ENCODE measurements at places on chromosomes 2 and 18.

DNA sequence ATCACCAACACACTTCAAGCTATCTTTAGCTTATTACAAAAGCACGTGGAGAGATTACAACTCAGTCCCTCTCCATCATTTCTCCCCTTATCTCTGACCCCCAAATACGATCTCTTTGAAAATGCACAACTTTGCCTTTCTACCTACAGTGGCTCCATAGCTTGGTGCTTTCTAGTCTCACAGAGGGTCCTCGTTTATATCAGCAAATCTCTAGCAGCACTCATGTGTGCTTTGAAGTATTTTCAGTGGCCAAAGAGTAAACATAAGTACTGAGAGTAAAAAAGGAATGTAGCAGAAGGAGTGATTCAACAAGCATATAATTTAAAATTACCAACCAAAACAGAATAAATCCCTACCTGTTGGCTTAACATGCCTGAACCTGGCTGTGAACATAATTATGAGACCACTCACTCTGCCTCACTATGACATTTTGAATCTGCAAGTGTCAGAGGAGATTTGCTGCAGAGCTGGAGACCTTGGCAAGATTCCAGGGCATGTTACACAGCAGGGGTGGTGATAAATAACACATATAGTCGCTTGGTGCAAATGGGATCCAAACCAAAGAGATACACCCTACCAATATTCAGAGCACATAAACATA, 54.6 kb downstream of the LAMA3 start:
- DNase-seq = no peak

DNA sequence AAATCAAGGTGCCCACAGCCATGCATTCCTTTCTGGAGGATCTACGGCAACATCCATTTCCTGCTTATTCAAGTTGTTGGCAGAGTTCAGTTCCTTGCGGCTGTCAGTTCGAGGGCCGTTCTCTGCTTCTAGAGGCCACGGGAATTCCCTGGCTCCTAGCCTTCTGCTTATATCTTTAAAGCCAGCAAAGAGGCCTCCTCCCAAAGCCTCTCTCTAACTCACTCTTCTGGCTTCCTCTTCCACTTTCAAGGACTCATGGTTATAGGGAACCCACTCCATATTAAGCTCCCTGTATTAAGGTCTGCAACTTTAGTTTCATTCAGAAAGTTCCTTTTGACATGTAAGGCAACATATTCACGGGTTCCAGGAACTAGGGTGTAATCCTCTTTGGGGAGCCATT, 150.1 kb upstream of the RMP24 start:
- DNase-seq = no peak

GRCh38 chr2:112834396-112835037, 2.1 kb downstream of the IL1B start:
- no peak for DNase-seq

DNA sequence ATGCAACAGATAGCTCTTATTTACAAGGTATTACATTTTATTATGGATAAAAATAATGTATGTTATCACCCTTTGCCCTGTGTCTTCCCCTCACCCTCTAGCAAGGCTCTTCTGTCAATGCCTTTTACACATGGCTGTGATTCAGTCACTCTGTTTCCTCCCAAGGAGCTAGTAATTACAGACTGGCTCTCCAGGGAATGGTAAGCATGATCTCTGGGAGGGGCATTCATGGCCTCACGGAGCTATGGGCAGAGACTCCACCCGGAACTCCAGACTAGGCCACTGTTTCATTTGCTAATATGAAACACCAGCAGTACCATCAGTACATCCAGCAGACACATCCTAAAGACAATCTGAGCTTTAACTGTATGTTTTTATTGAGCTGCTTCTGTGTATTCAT, 410.9 kb upstream of the CYRIA start:
- DNase-seq = no peak

DNA sequence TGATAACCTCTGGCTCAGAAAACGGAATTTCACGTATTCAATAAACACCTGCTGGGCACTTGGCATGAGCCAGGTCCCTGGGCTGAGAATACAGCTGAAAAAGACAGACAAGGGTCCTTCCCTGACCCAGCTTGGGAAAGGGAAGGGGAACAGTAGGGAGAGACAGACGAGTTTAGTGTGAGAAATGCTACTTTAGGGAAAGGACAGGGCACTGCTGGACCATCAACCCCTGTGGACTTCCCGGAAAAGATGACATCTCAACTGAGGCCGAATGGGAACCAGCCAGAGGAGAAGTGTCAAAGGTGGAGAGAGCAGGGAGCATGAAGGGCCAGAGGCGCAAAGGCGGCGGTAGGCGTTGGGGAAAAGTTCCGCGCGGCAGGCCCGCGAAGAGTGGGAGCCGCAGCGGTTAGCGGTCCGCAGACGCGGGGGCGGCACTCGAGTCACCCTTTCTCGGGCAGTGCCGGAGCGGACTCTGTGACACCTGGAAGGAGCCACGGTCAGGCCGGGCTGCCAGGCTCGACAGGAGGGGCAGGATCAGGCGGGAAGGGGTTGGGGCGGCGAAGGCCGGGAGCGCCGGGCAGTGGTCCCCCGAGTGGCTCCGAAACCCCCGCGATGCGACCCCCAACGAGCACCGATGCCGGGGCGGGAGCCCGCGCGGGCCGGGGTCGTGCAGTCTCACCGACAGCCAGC, 519 bp downstream of the TEX261 start:
- DNase-seq = peak; percentile 77

- no peak for DNase-seq
Observed at GRCh38 chr2:232884001-232884421, 13.9 kb downstream of the SNORC start.

- DNase-seq = no peak
Observed at GRCh38 chr2:86566158-86566820, 3.0 kb upstream of the CHMP3 start.

DNA sequence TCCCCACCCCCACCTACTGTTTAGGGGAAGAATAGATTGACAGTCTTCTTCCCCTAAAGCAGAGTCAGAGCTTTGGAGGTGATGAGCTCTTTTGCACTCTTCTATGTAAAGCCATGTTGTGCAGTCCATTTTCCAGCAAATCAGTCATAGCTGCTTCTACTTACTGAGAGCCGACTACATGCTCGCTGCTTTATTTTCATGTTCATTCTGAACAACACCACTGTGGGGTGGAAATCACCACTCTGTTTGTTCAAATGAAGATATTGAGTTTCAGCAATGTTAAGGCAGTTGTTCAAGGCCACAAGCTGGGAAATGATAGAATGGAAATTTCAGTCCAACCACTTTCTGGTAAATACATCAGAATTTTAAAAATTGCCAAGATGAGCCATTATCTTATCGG, 88.3 kb downstream of the INSIG2 start:
- DNase-seq = peak; percentile 43

- no peak for DNase-seq
Observed at GRCh38 chr18:13112982-13113381, 105.6 kb upstream of the LDLRAD4 start.

- DNase-seq = no peak
Observed at GRCh38 chr2:27823569-27823968, 52.0 kb downstream of the MRPL33 start.

GRCh38 chr2:132268977-132269523, 107.3 kb upstream of the ANKRD30BL start:
- DNase-seq = no peak

DNA sequence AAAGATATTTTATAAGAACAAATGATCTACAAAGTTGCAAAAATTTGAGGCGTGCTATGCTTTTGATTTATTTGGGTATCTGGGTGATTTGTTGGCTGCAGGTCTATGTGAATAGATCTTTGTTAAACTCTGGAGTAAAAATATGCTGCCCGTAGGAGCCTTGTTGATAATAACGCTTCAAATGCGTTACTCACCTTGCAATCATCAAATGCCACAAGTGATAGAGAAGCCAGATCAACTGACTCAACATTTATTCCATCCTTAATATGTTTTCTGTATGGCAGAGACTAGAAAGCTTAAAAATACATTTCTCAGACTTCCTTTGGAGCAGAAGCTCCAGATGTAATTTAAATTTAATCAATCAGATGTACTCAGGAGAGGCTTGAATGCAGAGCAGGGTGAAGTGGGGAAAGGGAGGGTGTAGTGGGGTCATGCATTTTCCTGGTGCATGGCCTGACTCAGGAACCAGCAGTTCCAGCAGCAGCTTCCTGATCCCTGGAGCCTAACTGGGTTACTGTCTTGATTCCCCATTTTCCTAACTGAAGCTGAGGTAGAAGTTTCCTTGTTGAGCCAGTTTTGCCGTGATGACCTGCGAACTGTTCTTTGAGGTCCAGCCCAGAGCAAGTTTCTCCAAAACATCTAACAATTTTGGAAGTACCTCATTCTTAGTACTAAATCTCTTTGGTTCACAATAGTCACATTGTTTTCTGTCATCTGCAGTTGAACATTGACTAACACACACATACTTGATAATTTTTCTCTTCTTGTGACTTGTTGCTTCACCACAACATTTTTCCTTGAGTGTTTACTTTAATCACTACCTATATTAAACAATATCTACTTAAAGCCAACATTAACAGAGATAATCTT, 284.7 kb upstream of the CWC22 start:
- no peak for DNase-seq

GRCh38 chr18:657311-658000, at the start of gene TYMS:
Gene TYMS, plus strand, starts transcription at chr18:657653. Its CDS starts 90 bp downstream, at chr18:657743.
- peak; percentile 79 for DNase-seq

DNA sequence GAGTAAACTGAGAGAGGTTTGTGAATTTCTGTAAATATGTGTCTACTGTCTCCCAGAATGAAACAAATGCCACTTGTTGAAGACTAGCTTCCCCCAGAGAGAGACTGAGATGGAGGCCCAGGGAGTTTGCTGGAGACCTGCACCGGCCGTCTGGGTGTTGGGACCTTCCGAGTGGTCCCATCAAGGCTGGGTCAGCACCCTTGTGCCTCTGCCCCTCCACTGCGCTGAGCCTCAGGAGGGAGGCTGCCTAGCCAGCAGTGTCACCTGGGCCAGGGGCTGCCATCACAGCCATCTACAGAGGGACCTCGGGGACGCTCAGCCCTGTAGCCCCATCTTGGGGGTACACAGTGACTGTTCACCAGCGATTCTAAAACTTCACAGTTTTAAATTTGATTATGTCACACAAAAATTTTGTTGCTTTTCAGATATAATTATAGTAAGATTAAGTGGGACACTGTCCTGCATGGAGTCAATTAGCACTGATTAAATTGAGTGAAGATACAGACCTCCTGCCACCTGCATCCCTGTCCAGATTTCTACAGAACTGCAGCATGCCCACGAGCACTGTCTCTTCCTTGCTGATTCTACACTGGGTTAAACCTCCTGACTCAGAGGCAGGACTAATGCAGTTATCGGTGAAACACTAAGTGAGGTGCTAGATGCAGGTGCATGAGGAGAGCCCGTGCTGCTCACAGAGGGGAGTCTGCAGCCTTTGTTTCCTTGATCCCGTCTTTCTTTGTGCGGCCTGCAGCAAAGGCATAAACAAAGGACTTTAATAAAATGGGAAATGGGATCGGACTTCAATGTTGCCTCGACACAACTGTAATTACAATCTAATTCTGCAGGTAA, 50.5 kb downstream of the TMEM18 start:
- DNase-seq = no peak

- no peak for DNase-seq
Observed at GRCh38 chr2:134433979-134434378, 180.1 kb downstream of the MGAT5 start.

- no peak for DNase-seq
Observed at GRCh38 chr18:8848541-8848940, 143.2 kb downstream of the MTCL1 start.

DNA sequence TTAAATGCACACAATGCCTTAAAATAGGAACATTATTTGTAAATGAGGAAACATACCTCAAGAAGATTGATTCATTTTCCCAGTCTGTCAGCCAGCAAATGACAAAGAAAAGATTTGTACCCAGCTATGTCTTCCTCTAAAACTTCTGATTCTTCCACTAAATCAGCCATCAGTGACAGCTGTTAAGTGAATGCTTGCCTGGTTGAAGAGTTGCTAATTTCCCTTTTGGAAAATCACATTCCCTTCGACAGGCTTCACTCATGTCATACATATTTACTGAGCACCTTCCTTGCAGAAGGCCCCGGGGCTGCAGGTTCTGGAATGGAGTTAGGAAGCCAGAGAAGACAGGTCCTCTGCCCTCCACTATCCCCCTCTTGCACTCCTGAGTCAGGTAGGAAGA, 112.0 kb upstream of the SLC66A3 start:
- DNase-seq = no peak

GRCh38 chr2:236402033-236402790, 138.0 kb upstream of the ASB18 start:
- DNase-seq = no peak

- DNase-seq = no peak
Observed at GRCh38 chr18:54173980-54174630, 50.4 kb downstream of the MBD2 start.

DNA sequence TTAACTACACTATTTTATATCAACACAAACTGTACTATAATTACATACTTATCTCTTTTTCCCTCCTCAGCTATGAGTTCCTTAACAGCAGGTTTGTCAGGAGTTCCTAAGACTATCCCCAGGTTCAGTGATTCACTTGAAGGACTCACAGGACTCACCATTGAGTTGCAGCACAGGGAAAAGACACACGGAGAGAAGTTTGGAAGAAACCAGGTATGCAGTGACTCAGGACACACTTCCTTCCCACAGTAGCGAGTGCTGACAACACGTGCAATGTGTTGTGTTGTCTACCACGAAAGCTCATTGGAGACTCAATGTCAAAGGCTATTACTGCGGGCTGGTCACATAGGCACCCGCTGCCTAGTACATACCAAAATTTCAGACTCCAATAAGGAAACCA, 32.0 kb downstream of the MGAT4A start:
- no peak for DNase-seq

- DNase-seq = no peak
Observed at GRCh38 chr2:42307180-42307579, 53.8 kb downstream of the COX7A2L start.

- DNase-seq = no peak
Observed at GRCh38 chr2:237223201-237223861, 137.6 kb downstream of the COPS8 start.

DNA sequence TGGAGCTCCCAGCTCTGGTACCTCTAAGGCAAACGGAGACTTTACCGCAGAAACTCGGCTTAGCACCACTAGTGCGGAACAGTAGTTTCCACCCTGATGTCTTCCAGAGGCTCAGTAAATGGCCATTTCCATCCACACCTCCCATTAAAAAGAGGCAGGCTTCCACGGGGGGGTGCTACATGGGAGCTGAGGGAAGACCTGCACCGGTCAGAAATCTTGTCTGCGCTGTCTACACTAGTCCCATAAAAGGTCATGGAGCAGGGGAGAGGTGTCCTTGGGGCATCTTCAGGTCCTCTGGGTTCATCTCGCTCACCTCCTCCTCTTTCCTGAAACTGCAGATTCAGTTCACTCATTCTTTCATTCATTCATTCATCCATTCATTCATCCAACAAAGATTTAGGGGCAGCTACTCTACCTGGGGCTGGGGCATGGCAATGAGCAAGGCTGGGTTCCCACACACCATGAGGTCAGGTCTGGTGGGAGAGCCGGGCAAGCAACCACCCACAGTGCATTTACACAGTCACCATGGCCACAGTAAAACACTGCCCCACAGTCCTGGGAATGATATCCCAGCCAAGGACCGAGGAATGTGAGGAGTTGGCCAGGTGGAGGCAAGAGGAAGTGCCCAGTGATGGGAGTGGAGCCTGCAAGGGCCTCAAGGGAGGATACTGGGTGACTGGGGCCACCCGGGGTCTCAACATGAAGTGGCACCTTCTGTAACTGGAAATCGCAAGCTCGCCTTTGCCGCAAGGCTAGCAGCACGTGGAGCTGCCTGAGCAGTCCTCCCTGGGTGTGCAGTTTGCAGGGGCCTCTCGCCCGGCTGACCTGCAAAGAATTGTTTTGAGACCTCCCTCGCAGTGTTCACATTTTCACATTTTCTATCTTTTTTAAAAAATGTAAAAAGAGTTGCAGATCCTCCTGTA, 180.2 kb upstream of the RAB6C start:
- no peak for DNase-seq
